Left renal cortex interstitium (tissue), 4 donors: ENCODE measurements at places on chromosomes 6 and 20. TPM values are rescaled to one million over a fixed set of nuclear protein-coding genes. Genes with fewer than 3 reads are reported as not detected.

TRIM40 gene
- polyA plus RNA-seq = not detected

DNA sequence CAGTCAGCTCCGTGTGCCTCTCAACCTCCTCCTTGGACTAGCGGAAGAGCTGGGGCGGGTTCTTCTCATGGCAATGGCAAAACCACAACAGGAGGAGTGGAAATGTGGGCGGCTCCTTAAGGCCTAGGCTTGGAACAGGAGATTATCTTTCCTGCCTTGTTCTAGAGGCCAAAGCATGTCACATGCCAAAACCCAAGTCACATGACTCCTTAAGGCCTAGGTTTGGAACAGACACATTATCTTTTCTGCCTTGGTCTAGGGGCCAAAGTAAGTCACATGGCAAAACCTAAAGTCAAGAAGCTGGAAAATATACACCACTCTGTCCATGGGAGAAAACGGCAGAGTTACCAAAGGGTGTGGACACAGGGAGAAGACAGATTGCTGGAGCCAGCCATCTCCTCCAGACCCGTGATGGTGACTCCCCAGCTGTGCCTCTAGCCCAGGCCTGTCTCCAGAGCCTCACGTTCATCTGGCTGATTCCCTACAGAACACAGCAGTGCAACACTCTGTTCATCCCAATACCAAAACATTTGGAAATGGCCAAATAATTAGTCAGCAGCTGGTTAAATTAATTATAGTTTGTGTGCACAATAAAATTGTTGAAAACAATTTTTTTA lies 34.2 kb downstream of the ANKRD60 start:
- DNase-seq = no peak

GRCh38 chr6:37059344-37060194 lies 54.1 kb downstream of the FGD2 start:
- no peak for DNase-seq

DNA sequence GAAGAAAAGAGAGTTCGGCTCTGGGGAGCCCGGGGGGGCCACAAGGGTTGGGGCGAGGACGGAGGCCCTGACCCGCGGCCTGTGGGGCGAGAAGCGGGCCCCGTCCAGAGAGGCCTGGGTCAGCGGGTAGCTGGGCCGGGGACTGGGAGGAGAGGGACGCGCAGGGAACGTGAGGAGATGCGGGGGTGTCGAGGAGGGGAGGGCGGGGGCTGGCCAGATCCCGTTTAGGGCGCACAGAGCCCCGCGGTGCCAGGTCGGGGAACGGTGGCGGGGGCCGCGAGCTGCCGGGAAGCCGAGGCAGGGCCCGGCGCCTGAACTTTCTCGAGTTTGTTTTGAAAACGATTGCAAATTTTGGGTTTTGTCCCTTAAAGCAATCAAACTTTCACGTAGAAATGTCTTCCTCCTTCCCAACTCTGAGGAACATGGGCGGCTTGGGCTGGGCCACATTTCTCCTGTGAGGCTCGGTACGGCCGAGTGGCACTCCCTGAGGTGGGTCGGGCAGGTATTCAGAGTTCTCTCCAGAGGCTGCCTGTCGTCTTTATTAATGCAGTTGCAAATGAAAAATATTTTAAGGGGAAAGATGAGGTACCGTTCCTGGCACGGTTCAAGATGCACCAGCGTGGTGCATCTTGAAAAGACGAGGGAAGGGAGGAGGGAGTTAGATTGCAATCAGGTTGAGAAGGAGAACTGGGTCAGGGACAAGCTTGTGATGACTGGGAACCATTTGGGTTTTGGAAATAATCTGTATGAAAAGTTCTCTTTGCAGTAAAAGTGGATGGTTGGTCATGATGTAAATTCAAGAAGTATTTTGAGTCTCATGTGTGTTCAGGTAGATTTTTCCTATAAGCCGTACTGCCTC lies 972 bp downstream of the RNF8 start:
- DNase-seq = no peak

GRCh38 chr6:79094938-79095337 lies 16.9 kb upstream of the PHIP start:
- DNase-seq = no peak

SMLR1 gene
- 4.4 TPM for polyA plus RNA-seq

DNA sequence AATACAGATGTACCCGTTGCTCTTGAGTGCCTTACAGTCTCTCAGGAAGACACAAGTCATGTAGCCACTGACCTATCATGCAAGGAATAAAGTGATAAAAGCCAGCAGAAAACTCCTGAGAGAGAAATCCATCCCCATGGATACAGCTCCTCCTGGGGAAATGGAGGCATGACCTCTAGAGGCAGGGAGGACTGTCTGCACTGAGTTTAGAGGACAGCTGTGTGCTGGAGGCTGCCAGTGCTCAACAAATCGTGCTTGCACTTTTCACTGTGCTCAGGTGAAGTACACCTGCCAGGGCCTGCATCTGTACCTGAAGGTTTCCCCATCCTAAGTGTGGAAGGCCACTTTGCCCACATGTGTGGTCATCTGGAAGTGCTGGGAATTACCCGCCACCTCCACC lies 12.1 kb downstream of the CD93 start:
- DNase-seq = no peak

- DNase-seq = no peak
Measured at GRCh38 chr6:128112494-128112893, 211.6 kb upstream of the THEMIS start.

DNA sequence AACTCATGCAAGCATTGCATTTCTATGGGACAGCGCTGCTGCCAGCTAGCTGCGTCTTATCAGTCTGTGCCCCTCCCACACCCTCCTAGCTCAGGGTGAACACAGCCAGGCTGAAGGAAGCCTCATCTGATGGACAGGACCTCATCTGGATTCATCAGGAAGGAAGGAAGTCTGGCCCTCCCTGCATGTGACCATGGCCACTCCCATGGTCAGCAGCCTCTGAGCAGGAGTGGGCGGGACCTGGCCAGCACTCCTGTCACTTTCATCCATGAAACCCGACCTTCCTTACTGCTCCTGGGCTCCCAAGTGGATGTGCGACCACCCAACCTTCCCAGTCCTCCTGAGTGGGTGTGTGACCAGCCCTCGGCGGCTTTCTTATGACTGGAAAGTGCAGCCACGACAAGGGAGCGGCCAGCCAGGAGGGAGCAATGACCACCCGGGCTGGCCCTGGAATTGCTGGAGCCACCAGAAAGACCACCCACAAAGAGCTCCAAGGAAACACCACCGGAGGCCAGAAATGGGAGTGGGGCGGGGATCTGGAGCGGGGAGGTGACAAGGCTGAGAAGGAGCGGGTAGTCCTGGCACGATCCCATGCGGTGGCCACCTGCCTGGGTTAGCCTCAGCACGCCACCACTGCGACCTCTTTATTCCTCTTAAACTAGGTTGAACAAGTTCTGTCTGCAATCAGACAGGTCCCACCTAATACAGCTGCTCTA lies 241.2 kb downstream of the TTLL2 start:
- no peak for DNase-seq

NKX2-2 gene
- not detected for polyA plus RNA-seq

CCN5 gene
- polyA plus RNA-seq = 0.34 TPM
